IMR-90 (cell line): ENCODE measurements at places on chromosomes 16 and 17.

DNA sequence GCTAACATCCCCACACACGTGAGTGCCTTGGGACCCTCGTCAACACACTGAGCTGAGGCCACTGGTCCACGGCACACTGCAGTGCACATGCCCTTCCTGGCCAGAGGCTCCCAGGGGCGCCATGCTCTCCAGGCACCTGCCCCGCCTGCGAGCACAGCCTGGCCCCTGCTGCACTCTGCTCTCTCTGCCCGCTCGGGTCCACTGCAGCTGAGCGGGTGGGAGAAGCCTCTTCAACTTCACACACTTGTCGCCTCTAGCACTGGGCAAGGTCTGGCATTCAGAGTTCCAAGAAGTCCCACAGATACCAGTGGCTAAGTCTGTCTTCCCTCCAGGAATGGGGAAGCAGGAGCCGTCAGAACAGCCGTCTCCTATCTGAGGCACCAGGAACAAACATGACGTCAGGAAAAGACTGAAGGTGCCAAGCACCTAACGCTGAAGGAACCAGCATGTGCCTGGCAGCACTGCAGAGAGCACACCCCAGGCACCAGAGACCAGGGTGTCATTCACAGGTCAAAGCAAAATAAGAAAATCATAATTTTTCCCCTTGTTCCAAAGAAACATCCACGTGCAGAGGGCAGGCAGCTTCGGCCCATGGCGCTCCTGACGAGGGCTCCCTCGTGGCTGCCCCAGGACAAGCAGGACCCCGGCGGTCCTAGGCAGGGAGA, 82.9 kb downstream of the ZNF778 start:
- DNase-seq, result peak; percentile 65

- no peak for DNase-seq
These were observed 600.6 kb upstream of the CDH11 start for GRCh38 chr16:65722429-65722828.

- no peak for DNase-seq
These were observed 34.7 kb downstream of the GRB7 start for GRCh38 chr17:39772415-39772814.

- DNase-seq, result no peak
These were observed 63.9 kb downstream of the NETO2 start for GRCh38 chr16:47079860-47080259.

GRCh38 chr17:50169121-50169764, 3.4 kb downstream of the SGCA start:
- peak; percentile 74 for DNase-seq

DNA sequence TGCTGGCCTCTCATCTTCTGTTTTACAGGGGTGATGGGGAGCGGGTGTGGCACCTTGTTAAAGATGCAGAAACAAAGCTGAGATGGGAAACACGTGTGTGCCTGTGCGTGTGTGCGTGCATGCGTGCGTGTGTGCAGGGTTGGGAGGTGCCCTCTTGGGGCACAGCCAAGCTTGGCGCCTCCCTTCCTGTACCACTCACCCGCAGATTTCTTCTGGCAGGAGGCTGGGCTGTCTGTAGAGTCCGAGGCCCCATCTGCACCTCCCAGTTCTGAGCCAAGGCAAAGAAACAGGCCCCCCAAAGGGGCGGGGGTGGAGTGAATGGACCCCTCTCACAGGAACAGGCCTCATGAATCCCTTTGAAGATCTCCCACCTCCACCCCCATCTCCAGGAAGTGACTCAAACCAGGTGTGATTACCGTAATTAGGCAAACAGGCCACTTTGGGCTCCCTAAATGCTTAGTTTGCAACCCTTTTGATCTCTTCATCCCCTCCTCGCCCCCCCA, 20.9 kb downstream of the TNS4 start:
- no peak for DNase-seq

- DNase-seq, result no peak
These were observed 74.2 kb downstream of the CRISPLD2 start for GRCh38 chr16:84893849-84894599.

- DNase-seq, result no peak
These were observed 11.3 kb downstream of the TBX4 start for GRCh38 chr17:61463316-61464129.

- peak; percentile 25 for DNase-seq
These were observed 759 bp upstream of the TP53I13 start for GRCh38 chr17:29567554-29568330.

DNA sequence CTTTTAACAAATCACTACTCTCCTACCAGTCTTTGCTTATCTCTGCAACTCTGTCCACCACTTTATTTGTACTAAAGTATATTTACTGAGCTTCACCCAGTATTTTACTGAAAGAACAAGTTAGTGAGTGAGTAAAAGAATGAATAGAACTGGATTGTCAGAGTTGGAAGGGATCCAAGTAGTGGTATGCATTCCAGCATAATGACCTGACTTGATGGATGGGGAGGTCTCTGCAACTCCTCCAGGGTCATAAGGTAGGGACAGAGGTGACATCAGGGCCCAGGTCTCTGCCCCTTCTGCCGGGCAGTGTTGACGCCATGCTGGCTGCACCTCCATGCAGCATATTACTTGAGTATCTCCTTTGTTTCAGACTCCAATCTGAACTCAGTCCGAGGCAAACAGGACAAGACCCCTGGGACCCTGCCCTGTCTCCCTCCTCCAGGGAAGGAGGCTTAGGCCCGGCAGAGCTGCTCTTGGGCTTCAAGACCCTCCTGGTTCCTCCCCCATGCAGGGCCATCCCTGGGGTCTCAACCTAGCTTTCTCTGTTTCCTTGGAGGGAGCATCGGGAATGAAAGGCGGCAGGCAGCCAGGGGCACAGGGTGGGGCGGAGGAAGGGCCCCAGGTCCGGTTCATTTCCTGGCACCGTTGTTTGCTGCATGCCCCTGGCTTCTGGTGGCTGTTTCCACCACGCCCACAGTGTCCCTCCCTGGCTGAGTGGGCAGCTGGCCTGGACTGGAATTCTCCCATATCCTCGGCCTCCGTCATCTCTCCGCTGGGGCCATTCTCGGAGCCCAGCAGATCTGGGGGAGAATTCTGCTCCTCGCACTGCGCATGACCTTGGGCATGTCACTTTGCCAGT, 12.4 kb upstream of the ITGA3 start:
- DNase-seq, result no peak

- peak; percentile 26 for DNase-seq
These were observed 2.9 kb downstream of the IL34 start for GRCh38 chr16:70649300-70649699.

DNA sequence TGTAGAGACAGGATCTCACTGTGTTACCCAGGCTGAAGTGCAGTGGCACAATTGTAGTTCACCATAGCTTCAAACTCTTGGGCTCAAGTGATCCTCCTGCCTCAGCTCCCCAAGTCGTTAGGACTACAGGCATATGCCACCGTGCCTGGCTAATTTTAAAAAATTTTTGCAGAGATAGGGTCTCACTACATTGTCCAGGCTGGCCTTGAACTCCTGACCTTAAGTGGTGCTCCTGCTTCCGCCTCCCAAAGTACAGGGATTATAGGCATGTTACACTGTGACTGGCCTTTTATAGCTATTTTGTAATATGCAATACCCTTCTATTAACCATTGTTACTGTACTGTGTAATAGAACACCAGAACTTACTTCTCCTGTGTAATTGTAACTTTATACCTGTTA, 139.3 kb upstream of the ZNF267 start:
- no peak for DNase-seq

DNA sequence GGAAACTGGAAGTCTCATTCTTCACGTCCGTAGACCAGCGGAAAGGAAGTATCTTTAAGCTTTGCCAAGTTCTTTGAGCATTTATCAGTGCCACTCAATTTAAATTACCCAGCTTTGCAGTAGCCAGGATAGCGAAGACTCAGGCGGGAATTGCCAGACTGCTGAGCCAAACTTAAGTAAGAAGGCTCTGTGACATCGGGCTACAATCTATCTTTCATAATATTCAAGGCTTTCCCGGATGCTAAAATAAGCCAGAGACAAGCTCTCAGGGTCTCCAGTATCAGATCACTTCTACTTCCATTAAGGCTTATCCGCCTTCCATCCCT, 436 bp upstream of the BRIP1 start:
- no peak for DNase-seq

- no peak for DNase-seq
These were observed 6.0 kb downstream of the PDZD9 start for GRCh38 chr16:21994856-21995465.

DNA sequence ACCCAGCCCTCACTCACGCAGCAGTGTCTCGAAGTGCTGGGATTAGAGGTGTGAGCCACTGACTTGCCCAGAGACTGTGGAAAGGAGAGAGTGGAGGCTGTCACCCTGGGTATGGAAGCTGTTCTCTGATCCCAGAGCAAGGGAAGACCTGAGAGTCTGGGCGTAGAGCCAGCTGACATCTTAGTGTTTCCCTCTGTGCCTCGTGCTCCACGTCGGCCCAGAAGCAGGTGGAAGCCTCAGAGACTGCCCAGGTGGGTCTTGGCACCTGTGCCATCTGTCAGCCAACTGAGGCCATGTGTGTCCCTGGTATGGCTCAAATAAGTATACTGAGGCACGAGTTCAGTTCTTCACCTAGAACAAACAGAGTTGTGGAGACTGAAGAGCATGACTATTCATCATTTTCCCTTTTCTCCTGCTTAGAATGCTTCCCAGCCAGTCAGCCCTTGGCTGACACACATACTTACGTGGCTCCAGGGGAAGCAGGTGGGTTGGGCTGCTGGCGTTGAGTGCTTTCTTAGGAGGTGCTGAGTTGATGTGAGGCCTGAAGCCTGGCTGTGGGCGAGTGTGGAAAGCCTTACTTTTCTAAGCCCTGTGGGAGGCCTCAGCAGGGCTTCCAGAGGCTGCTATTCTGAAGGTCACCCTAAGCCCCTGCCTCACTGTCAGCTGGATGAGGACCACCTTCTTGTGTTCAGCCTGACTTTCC, 8.1 kb downstream of the CTRL start:
- DNase-seq, result no peak

- no peak for DNase-seq
These were observed 23.3 kb downstream of the SHISA6 start for GRCh38 chr17:11264183-11264871.

DNA sequence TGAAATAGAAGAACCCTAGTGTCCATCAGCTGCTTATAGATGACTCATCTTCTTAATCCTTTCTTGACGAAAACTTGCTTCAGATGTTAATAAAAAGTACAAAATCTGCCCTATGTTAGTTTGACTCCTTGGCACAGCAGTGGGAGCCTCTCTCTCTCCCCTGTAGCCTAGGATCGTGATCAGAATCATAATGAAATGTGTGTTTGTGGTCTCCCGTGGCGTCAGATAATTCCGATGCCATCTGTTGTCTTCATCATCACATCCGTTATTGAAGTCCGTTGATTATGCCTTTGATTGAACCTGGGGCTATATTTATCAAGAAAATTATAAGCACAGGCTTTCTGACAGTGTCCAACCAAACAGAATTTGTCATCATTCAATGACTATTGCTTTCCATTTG, 102.5 kb downstream of the BMERB1 start:
- no peak for DNase-seq

DNA sequence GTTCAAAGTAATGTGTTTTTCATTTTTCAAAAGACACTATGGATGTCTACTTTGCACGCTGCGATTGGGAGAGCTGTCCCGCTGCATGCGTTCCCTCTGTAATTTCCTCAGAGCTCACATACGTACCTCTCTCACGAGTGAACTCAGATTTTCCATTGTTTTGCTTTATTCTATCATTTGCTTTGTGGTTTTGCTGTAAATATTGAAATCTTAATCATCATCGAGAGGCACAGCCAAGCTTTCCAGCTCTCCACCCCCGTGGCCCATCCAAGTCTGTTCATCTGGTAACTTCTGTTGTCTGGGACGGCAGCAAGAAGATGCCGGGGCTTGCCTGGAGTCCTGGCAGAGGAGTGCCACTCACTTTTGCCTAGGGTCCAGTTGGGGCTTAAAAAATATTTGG, 21.1 kb downstream of the TMC6 start:
- peak; percentile 47 for DNase-seq

- DNase-seq, result no peak
These were observed 6.2 kb downstream of the TUFM start for GRCh38 chr16:28839899-28840298.

- DNase-seq, result peak; percentile 93
These were observed 7.5 kb downstream of the UBE2Z start for GRCh38 chr17:48915459-48916282.

DNA sequence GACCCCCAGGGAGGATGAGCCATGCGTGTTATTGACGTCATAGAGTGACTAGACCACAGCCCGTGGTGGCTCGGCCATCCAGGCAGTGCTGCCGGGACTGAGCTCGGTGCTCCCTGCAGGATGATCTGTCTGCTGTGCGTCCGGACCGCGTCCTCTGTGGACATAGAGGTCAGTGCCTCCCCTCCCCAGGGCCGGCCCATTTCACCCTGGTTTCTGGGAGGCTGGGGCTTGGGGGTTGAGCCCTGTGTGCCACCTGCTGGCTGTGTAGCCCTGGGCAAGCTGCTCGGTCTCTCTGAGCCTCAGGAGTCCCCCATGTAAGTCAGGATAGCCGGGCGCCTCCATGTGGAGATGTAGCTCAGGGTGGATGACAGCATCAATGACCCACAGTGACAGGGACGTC, 8.3 kb downstream of the TSC2 start:
- DNase-seq, result no peak

DNA sequence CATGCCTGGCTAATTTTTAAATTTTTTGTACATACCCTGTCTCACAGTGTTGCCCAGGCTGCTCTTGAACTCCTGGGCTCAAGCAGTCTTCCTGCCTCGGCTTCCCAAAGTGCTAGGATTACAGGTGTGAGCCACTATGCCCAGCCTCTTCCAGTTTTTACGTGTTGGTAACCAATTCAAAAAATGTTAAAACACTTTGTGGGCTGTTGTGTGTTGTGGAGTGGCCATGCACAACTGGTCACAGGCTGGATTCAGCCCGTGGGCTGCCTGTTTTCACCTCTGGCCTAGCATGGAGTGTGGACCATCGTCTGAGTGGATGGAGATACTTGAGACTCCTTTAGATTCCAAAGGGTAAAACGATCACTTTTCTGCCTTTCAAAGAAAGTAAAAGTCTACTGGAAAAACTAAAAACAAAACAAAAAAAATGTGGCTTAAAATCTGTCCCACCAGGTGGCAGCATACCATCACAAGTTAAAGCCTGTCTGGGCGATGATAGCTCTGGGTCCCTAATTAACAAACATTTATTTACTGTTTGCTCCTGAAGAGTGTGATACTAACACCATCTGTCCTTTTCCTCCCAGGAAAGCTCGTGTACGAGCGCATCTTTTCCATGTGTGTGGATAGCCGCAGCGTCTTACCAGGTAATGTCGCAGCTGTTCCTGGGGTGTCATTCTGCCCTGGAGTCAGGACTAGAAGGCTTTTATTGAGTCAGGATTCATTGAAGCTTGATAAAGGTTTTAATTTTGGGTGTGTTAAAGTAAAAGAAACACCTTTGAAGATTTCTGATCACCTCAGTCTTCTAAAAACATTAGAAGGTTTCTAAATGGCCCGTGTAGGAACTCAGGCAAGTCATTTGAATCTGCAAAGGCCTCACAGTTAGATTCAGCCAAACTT, 45.8 kb downstream of the VPS35L start:
- DNase-seq, result peak; percentile 36

- no peak for DNase-seq
These were observed 13.8 kb downstream of the HROB start for GRCh38 chr17:44155488-44155887.
